ENCODE measurements at places on chromosomes 7 and 10.
A peak's percentile ranks its signal among the peaks of the same experiment; 100 is the strongest.

GRCh38 chr7:115299397-115300037, 377.6 kb downstream of the MDFIC start:
- DNase-seq: no peak

DNA sequence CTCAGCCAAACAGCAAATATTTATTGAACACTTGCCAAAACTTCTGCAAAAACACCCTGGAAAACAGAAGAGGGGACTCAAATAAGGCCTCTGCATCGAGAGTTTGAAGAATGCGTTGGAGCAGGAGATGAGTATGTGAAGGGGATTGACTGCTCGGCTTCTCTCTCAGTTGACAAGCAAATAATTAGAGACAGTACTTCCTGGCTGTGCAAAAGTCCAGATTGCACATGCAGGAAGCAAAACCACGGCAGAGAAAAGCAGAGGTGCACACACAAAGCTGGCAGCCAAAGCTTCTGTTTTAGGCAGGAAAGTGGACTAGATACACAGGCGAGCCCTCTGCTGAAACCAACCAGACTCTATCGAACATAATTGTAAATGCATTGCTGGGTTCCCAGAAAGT, 343.6 kb upstream of the MGMT start:
- no peak for DNase-seq

GRCh38 chr10:15106352-15107013, 9.3 kb downstream of the RPP38 start:
- peak; percentile 83 for DNase-seq

DNA sequence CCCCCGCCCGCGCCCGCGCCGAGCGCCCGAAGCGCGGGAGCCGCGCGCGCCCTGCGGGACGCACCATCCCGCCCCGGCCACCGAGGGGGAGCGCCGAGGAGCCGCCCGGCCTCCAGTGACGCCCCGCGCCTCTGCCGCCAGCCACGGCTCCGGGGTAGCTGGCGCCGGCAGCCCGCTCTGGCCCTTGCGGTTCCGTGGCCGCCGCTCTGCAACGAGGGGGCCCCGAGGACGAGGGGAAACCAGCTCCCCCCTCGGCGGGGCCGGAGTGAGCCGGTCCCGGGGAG, at the start of gene PAXIP1:
PAXIP1 (minus strand) TSS at position 33 of the 284 bp plus-strand sequence. CDS start 195 bp downstream, outside the sequence.
- DNase-seq: no peak

DNA sequence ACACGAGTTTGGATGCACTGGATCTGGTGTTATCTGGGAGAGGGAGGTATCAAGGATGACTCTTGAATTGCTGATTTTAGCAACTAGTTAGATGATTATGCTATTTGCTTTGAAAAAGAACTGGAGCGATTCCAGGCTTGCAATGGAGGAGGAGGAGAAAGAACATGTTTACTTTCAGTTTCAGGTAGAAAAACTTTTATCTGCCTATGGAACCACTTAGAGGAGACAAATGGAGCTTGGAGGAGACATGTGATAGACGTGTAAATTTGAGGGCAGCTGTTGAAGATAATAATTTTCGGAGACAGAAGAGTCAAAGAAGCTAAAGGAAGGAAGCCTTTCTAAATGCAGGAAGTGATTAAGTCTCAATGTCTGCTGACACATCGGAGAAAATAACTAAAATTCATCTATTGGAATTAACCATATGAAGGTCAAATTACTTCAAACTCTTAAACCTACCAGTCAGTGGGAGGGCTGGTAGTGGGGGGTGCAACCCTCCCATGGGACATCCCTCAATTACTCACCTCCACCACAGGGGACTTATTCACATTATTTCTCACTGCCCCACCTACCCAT, 56.4 kb upstream of the GNAI1 start:
- no peak for DNase-seq

GRCh38 chr7:620056-620455, 100.4 kb upstream of the PDGFA start:
- peak; percentile 77 for DNase-seq

DNA sequence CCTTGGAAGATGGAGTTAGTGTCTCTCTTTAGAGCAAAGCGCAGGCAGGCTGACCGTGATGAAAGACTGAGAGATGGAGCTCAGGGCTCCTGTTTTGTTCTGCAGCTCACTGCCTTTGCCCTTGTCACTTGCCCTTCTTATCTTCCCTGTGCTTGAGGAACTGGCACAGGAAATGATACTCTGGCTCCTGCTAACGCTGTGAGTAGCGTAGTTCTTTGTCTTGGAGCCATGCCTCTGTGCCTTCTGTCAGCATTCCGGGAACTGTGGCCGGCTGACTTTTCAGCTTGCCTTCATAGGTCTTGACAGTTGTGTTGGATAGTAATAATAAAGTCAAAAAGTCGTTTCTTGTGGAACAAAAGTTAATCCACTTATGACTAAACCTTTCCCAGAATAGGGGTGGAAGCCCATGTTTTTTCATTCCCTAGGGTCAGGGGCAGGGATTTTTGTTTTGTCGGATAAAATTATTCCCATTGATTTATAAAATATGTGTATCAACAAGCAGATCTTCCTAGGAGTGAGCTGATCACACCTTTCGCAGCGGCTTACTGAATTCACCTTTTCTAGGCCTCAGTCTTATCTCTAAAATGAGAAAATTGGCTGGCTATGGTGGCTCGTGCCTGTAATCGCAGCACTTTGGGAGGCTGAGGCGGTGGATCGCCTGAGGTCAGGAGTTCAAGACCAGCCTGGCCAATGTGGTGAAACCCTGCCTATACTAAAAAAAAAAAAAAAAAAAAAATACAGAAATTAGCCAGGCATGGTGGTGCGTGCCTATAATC, 16.6 kb upstream of the TMEM236 start:
- peak; percentile 84 for DNase-seq

DNA sequence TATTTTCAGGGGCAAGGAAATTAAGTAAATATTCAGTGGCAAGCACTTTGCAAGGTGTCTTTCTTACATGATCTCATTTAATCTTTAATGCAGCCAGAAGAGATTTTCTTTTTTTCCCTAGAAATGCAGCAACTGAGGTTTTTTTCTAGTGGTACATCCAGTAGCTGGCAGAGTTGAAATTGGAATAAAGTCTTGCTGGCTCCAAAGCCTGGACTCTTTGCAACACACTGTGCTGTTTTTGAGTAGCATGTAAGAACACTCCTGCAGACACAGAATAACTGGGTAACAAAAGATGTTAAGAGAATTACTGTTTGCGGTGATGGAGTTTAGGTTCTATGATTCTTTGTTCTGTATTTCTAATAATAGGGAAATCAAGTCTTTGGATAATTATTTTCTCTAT, 123.6 kb downstream of the PON1 start:
- no peak for DNase-seq
